PC-9 (cell line): ENCODE measurements at places on chromosomes 12 and 14. TPM values are rescaled to one million over a fixed set of nuclear protein-coding genes. Genes with fewer than 3 reads are reported as not detected.

- DNase-seq, result no peak
Measured at GRCh38 chr12:48998497-48999353, 450 bp downstream of the DDN start.

DNA sequence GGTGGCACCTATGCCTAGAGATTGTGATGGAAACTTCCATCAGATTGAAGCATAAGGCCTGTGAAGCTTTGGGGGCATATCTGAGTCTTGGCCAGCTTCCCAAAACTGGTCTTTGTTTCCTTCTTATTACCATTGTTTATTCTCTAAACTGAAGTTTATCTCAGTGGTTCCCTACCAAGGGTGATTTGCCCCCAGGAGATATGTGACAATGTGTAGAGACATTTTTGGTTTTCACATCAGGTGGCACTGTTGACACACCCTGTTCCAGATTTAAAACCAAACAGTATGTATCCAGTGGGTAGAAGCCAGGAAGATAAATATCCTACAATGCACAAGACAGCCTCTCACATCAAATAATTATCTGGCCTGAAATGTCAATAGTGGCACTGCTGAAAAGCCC lies 22.1 kb downstream of the RASSF9 start:
- DNase-seq, result no peak

GRCh38 chr14:100605230-100605629 lies 18.0 kb upstream of the BEGAIN start:
- no peak for DNase-seq

GRCh38 chr12:11798856-11799501 lies 149.5 kb downstream of the ETV6 start:
- no peak for DNase-seq

DNA sequence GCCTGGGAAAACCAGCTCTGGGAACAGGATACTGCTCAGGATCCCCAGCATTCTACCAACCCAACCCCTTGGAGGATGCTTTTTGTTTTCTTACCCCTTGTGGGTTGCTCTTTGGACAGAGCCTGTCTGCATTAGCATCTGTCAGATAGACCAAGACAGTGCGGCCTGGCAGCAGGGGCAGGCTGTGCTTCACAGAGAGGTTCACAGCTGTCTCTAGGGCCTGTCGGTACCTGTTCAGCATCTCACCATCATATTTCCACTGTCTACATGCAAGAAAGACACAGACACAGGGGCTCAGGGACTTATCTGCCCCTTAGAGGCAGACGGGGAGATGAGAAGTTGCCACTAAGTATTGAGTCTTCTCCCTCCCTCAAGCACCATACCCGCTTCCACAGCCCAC lies 21.8 kb downstream of the TEP1 start:
- DNase-seq, result no peak

- no peak for DNase-seq
Measured at GRCh38 chr12:50715174-50715573, 48.7 kb upstream of the ATF1 start.

- no peak for DNase-seq
Measured at GRCh38 chr12:1797011-1797901, 23.1 kb upstream of the LRTM2 start.

GRCh38 chr14:84894254-84894653 lies 635.7 kb upstream of the FLRT2 start:
- DNase-seq, result no peak

DNA sequence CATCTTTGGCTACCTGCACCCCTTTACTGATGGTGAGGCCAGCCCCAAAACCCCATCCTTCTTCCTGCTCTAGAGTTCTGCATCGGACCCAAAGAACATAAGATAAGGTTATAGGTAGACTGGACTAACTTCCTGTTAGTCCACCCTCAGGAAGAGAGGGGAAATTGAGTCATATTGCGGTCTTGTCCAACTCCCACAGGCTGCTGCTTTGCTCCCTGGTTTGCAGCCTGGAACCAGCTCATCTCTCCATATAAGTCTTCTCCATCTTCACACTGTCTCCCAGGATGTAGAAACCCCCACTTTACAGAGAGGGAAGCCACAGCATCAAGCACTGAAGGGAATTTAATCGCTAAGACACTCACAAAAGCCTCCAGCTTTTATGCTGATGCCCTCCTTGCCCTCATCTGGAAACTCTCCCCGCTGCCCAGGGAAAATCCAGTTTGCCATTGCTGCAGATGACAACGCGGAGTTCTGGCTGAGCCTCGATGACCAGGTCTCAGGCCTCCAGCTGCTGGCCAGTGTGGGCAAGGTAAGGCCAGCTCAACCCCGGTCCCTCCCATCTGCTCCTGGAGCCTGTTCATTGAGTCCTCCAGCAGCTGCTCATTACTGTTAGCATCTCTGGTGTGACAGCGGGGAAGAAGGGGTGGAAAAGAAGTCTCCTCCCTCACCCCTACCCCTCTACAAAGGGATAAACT lies 85.3 kb downstream of the B4GALNT3 start:
- no peak for DNase-seq

- DNase-seq, result no peak
Measured at GRCh38 chr14:23639891-23640523, 3.8 kb downstream of the DHRS2 start.

GRCh38 chr14:73236752-73237218 lies 521 bp upstream of the PAPLN start:
- no peak for DNase-seq

Gene CLEC12A
- total RNA-seq, result 0.55 and 1.0 TPM in 2 replicates

Gene CLEC4C
- total RNA-seq, result not detected in 2 replicates

Gene CKAP4
- 73.6 and 81.5 TPM in 2 replicates for total RNA-seq

Gene TGM1
- total RNA-seq, result 7.2 and 7.5 TPM in 2 replicates
